ENCODE measurements at places on chromosomes 3 and 15. TPM values are rescaled to one million over a fixed set of nuclear protein-coding genes. Genes with fewer than 3 reads are reported as not detected.

- DNase-seq = no peak
Observed at GRCh38 chr15:72086920-72087648, 30.9 kb downstream of the MYO9A start.

Gene ANKRD63
- total RNA-seq = not detected

- DNase-seq = no peak
Observed at GRCh38 chr3:180382638-180383180, 219.3 kb upstream of the TTC14 start.

Gene OR4F6
- not detected for total RNA-seq

Gene MGA
- total RNA-seq = 25.7 TPM

DNA sequence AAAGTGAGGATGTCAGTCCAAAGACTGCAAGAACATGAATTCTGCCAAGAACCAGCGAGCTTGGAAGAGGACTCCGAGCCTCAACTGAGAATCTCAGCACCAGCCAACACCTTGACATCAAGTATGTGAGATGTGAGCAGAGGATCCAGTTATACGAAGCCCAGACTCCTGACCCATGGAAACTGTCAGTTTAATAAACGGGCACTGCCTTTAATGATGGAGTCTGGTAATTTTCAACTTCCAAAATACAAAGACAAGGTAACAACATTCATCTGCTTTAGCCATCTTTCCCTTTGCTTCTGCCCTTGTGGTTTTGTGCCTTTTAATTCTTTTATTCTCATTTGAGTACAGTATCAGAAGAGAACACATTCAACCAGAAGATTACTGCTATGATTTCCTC is 211.9 kb downstream of the ULK4 start:
- DNase-seq = no peak

DNA sequence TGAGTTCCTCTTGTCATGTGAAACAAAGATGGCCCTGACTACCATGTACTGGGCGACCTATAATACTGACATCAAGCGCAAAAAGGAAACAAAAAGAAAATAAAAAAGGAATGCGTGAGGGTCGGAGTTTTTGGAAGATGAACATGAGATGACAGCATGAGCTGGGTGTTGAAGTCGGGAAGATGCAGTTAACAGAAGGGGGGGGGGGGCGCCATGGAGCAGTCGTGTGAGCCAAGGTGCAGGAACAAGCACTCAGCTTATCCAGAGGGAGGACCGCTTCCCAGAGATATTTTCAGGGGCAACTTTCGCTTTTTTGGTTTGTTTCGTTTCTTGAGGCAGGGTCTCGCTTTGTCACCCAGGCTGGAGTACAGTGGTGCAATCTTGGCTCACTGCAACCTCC is 110.2 kb downstream of the RORA start:
- no peak for DNase-seq

GRCh38 chr3:65436580-65436979 is 602.1 kb downstream of the MAGI1 start:
- no peak for DNase-seq

Gene MYH15
- 0.53 TPM for total RNA-seq

Gene PLS1
- 6.0 TPM for total RNA-seq

GRCh38 chr15:40925863-40926658 is 3.1 kb upstream of the DLL4 start:
- DNase-seq = no peak

DNA sequence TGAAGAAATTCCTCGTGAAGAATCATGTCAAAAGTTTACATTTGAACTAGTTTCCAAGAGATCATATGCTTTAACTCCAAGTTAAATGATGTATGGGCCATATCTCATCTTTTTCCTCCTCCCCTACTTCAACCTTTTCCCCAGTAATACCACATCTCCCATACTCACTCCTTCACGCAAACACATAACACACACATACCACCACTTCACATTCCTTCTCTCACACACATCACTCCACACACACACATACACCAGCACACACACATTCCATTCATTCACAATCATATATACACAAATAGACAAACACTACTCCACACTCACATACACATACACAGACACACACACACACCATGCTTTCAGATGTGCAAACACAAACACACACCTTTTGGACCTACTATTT is 769.0 kb upstream of the NR2F2 start:
- no peak for DNase-seq

Gene KNG1
- not detected for total RNA-seq

GRCh38 chr15:76753131-76753530 is 152.0 kb downstream of the SCAPER start:
- no peak for DNase-seq

DNA sequence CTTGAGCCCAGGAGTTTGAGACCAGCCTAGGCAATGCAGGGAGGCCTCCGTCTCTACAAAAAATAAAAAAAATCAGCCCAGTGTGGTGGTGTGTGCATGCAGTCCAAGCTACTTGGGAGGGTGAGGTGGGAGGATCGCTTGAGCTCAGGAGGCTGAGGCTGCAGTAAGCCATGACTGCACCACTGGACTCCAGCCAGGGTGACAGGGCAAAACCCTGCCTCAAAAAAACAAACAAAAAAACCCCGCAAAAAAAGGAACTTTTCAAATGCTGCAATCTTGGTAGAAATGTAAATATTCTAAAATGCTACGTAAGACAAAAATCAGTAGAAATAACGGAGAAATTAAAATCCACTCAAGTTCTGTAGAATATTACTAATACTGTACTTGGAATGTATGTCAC is 108.1 kb upstream of the MELTF start:
- DNase-seq = no peak

DNA sequence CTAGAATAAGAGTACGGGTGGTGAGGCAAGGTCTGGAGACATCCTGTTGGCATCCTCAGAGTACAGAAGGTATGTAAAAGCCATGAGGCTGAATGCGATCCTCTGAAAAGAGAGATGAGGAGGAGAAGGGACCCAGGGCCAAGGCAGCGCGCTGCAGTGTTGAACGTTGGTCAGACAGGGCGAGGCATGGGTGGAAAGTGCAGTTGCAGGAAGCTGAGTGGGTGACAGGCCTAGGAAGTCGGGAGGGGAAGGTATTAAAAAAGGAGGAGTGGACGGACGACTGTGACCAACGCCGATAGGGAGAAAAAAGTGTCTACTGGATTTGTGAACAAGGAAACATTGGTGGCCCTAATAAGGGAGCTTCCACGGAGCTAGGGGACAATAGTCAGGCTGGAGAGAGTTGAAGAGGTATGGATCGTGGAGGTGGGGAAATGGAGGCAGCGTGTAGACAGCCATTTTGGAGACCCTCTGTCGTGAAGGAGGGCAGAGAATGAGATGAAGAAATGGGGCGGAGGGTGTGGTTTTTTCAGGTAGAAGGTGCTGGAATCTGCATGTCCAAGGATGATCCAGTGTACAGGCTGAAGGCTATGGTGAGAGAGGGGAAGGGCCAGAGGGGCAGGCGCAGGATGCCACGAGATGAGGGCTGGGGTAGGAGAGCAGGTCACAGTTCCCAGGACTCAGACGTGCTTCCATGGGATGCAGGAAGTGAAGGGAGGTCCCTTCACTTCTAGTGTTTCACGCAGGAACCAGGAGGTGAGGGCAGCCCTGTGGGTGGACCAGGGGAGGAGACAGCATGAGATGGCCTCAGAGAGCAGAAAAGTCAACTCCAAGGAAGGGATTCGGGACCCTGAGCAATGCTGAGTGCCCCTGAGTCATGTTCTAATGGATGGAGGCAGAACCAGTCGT is 115.9 kb downstream of the ASB7 start:
- DNase-seq = no peak

Gene NFKBIZ
- 62.6 TPM for total RNA-seq

Gene SCN11A
- 0.21 TPM for total RNA-seq

GRCh38 chr3:140165781-140166180 is 230.8 kb downstream of the CLSTN2 start:
- DNase-seq = no peak

DNA sequence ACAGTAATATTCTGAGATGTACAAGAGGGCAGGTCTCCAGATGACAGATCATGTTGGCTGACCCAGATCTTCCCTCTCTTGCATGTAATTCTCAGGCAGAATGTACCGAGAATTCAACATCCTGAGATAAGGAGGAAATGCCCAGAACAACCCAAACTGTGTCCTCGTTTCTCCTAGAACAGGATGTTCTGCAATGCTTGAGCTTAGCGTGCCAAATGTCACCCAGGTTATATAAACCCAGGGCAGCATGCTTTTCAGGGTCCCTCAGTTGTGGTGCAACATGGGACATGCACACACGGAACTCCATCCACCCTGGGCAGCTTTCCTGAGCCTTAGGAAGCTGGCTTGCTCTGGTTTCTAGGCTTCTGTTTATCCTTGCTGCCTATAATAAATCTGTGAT is 102.1 kb upstream of the CMC1 start:
- no peak for DNase-seq

- no peak for DNase-seq
Observed at GRCh38 chr15:78565951-78566774, 843 bp downstream of the CHRNA5 start.

GRCh38 chr15:87672309-87673288 is 583.9 kb downstream of the NTRK3 start:
- DNase-seq = no peak

GRCh38 chr3:130659911-130660310 is 86.7 kb downstream of the PIK3R4 start:
- no peak for DNase-seq

Gene ZNF860
- not detected for total RNA-seq

Gene EHD4
- total RNA-seq = 60.0 TPM

- DNase-seq = no peak
Observed at GRCh38 chr3:196406811-196407470, 25.3 kb downstream of the UBXN7 start.

Gene MYZAP
- total RNA-seq = 0.20 TPM

DNA sequence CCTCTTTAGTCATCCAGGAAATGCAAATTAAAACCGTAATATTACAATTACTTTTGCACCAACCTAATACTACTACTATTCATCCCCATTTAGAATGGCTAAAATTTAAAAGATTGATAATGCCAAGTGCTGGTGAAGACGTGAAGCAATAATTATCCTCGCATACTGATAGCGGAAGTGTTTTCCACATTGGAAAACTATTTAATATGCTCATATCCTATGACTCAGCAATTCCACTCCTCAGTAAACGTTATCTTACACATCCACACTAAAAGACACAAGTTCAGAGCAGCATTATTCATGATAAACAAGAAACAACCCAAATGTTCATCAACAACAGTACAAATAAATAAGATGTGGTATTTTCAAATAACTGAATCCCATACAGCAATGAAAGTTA is 70.6 kb downstream of the VPS13C start:
- no peak for DNase-seq

DNA sequence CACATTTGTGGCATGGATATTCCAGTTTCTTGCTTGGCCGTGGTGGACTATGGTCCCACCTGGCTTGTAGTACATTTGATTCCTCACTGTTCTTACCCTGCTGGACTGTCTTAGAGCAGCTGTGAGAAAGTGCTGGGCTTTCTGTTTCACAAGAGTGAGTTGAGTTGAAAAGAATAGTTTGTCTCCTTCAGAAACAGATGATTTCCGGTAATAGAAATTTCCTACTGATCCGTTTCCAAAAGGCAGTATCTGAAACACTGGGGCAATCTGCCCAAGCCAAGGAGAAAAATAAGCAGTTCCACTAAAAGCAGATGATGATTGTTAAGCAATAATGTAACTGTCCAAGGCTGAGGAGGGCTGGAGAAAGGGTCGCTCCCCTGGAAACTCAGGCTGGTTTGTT is 96.0 kb downstream of the SUCLG2 start:
- DNase-seq = no peak

DNA sequence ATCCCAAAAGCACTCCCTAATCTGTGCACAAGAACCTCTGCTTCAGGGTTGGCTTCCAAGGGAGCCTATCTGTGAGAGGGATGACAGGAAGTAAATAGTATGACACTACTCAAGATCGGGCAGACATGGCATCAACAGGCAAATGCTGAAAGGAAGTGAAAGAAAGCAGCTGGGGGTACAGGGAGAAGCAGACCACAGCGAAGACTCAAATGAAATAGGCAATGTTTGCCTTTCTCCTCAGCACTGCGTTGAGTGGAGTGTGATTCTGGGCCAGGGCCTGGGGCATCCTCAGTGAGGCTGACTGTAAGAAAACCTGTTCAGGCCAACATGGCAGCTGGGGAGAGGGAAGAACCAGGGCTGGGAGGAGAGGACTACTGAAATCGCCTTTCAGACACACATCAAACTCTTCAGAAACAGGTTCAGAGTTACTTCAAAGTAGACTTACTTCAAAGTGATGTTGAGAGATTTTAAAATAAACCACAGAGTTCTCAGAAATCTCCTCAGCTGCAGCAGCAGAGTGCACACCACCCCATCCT is 96.6 kb downstream of the SLC9A9 start:
- DNase-seq = peak; percentile 56

DNA sequence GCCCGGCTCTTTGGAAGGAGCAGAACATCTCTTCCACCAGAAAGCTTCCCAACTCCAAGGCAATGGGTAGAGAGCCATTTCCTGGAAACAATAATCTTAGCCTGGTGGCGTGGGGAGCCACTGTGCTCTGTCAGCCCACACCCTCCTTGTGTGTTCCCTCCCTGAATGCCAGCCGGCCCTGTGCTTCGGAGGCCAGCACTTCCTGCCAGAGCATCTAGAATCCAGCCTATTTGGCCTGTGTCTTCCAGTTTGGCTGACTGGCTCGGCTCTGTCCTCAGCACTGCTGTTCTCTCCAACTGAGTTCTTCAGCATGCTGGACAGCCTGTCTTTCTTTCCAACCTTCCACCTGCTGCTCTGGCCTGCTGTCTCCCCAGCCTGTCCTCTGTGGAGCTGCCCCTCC is 349.3 kb downstream of the MFSD1 start:
- DNase-seq = no peak

Gene ACVR2B
- 8.4 TPM for total RNA-seq
